Activated T-cell treated with anti-CD3 and anti-CD28 coated beads for 4 hours (primary cell): ENCODE measurements at places on chromosomes 2 and 18.

DNA sequence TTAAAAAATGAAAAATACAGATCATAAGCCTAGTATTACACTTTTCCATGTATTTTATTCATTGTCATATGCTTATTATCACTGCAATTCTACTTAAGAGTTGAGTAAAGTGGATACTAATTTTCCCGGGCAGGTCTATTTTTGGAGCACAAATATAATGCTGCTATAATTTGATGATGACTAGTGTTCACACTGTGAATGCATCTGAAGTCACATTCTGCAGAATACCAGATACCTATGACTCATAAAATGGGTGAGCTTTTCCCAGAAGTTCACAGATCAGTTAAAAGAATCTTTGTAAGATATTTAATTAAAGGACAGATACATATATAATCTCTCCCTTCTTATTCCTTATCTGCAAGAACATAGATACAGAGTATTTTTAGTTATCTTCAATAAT, 79.8 kb upstream of the MC4R start:
- DNase-seq: no peak

GRCh38 chr2:217402761-217403383, 543.0 kb upstream of the TNP1 start:
- DNase-seq: no peak

GRCh38 chr18:36942264-36942663, 113.3 kb downstream of the KIAA1328 start:
- no peak for DNase-seq

GRCh38 chr2:236678307-236678975, 108.8 kb downstream of the ACKR3 start:
- DNase-seq: no peak

DNA sequence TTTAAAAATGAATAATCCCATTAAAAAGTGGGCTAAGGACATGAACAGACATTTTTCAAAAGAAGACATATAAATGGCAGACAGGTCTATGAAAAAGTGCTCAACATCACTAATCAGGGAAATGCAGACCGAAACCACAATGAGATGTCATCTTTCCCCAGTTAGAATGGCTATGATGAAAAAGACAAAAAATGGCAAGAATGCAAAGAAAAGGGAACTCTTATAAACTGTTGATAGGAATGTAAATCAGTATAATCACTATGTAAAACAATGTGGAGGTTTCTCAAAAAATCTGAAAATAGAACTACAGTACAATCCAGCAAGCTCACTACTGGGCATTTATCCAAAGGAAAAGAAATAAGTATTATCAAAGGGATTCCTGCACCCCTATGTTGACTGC, 169.2 kb downstream of the METTL4 start:
- DNase-seq: no peak

DNA sequence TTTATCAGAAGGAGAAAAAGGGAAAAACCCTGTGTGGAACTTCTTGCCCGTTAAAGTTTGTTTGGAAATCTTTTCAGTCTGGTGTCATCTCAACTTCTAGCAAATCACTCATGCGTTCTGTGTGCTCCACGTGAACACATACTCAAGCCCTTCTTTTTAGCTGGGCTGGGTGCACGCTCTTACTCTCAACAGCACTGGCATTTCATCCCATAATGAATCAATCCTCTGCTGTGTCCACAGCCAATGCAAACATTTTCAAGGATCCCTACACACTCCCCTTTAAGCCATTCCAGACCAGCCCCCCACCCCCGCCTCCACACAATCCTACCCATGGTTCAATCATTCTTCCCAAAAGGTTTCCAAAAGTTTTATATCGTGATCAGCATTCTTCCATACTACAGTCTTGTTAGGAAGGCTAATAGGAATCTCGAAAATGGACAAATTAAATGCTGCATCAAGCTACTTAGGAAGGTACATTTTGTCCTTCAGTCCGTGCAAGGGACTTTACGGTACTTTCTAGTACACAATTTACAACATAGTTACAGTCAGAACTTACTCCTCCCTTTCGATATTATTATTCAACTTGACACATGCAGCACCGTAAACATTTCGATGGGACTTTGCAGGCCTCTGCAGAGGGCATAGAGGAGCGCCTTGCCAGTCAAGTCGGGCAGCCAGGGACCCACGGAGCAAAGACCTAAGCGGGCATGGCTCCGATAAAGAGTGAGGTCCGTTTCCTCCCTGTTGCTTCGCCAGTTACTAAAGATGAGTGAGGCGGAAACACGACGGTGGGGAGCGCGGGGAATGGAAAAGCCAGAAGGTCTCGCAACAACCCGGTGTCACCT, 1.4 kb downstream of the PTGR3 start:
- DNase-seq: peak; percentile 20

GRCh38 chr2:85436836-85437487, 18.4 kb downstream of the SH2D6 start:
- no peak for DNase-seq

GRCh38 chr2:119233326-119234020, 9.8 kb downstream of the STEAP3 start:
- DNase-seq: no peak
